Stimulated activated CD4-positive, alpha-beta T cell treated with anti-CD3 and anti-CD28 coated beads, Interleukin-4, amount 100 ng/mL, for 1 hour (primary cell): ENCODE measurements at places on chromosomes 1 and 21.
A peak's percentile ranks its signal among the peaks of the same experiment; 100 is the strongest.

GRCh38 chr1:199151634-199152425, 513.0 kb downstream of the PTPRC start:
- no peak for DNase-seq

GRCh38 chr21:41328660-41329607, 12.3 kb downstream of the FAM3B start:
- DNase-seq, result no peak

DNA sequence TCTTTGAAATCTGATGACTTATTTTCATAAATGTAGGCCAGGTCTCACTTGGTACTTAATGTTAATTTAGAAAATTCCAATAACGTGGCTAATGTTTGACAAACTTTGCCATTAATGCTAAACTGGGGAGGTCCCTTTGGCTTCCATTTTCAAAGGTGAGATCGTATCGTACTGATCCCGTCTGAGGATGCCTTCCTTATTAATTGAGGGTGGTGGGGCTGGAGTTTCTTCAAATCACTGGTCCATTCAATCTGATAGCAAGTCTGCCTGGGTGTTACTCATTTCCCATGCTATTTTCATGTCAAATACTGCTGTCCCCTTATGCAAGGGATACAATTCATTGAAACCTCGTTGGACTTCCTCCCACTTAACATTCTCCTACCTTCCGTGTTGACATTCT, 327.1 kb downstream of the DISC1 start:
- DNase-seq, result no peak

- no peak for DNase-seq
These were observed 33.4 kb upstream of the SLC2A1 start for GRCh38 chr1:42992054-42992571.

DNA sequence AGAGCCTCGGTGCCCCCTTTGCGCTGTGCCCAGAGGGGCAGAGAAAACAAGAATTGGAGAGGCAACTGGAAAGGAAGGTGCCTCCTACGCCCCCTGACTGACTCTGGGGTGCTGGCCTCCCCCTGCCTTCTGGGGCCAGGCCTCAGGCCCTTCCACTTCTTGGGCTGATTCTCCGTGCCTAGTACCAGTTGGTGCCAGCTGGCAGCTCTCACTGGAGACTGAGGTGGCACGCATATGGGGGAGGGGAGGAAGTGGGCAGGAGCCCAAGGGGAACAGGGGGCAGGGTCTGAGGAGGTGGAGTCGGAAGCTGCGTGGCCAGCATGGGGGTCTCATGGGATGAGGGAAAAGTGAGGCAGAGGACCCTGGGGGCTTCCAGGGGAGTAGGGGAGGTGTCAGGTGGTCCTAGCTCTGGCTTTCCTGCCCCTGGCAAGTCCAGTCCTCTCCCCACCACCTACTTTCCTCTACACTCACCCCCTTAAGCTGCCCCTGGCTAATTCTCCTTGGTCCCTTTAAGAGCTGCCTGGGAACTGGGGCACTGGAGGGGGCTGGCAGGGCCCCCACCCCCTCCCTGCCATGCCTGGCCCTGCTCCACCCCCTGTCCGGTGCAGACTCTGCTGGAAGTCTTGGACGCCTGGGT, 6.5 kb upstream of the SEMA4A start:
- DNase-seq, result no peak

DNA sequence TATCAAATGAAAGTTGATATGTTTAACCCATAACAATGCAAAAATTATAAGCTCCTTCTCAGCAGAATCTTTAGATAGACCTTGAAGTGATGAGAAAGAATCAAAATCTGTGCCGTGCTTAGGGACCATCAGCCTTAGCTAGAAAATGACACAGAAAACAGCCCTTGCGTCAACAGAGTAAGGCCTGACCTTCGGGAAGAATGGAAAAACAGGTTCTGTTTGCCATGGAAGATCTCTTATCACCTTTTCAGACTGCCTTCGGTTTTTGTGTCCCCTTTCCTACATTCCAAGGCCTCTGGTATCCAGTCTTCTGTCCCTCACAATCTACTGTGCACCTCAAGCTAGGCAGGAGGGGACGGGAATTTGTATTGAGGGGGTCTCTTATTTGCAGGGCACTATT, 37.6 kb upstream of the DPT start:
- no peak for DNase-seq

DNA sequence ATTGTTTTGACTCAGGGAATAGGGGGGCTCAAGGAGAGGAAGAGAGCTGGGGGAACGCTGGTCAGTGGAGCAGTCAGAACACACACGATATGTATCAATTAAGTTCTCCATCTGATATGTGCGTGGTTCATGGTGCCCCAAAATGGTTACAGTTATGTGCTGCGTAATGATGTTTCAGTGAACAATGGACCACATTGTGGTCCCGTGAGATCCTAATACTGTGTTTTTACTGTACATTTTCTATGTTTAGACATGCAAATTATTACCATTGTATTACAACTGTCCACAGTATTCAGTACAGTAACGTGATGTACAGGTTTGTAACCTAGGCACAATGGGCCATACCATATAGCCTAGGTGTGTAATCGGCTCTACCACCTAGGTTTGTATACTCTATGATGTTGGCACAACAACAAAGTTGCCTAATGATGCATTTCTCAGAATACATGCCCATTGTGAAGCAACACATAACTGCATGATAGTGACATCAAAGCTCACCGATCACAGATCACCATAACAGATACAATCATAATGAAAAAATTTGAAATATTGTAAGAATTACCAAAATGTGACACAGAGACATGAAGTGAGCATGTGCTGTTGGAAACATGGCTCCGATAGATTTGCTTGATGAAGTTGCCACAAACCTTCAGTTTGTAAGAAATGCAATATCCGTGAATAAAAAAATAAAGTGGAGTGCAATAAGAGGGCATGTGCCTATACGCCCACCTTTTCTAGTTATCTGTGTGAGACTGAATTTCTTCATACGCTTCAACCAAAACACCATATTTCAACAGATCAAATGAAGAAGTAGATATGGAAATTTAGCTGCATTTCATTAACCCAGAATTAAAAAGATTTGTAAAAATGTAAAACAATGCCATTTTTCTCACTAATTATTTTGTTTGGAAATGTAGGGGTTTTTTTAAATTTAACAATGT, 14.8 kb upstream of the TMEM54 start:
- no peak for DNase-seq

- DNase-seq, result no peak
These were observed 116.0 kb downstream of the IER5 start for GRCh38 chr1:181204530-181204929.

DNA sequence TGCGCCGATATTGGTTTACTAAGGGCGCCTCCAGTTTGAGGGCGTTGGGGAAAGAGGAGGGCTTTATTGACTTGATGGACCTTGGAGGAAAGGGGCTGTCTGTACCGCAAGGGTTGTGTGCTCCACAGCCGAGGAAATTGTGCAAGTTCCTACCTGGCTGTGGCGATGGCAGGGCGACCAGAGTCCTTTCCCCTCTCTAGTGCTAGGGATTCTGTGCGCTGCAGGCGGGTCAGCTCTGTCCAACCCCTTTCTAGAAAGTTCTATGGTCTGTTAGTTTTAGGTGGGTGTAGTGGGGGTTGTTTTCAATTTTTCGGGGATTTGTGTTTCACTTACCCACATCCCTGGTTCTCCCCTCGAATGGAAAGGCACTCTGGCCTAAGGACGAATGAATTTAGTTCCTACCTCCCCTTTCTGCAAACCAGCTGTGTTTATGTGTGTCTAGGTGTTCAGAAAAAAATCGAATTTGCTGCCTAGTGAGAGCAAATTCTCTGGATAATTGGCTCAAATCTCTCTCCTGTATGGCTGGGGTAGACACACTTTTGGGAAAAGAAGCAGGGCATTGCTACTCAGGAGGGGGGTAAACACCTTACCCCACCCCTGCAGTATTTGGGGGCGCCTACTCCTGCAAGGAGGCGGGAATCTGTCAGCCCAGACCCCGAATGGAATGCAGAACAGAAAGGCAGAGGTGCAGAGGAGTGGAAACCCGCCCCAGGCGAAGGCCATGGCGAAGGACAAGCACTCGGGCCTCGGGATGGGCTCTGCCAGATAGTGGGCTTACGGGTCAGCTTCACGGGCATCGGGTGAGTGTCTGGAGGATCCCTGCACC, 2.0 kb downstream of the DMBX1 start:
- no peak for DNase-seq

- no peak for DNase-seq
These were observed 22.2 kb downstream of the TOMM20 start for GRCh38 chr1:235106457-235106856.

- no peak for DNase-seq
These were observed 448.7 kb downstream of the PTBP2 start for GRCh38 chr1:97170300-97170699.

DNA sequence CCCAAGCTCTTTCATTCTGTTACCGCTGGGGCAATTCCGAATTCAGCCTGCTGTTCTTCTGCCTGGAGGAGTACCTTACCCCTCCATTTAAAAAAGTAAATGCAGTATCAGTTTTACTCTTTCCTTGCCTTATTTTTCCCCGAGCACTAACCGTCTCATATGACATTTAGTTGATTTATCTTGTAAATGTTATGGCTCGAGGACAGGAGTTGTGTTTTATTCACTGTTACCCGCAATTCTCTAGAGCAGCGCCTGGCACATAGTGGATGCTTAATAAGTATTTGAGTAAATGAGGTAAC, 425 bp upstream of the TADA1 start:
- DNase-seq, result no peak

DNA sequence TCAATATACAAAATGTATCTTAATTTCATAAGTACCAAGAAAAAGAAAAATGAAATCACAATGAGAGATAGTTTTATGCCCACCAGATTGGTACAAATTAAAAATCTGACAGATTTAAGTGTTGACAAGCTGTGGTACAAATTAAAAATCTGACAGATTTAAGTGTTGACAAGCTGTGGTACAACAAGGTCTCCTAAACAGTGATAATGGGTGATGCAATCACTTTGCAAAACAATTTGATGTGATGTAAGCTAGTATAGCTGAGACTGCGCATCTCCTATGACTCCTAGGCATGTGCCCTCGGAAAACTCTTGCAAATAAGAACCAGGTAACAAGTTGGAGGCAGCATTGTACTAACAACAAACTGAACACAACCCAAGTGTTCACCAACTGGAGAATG, 100.6 kb downstream of the LPAR3 start:
- no peak for DNase-seq

GRCh38 chr1:87174724-87175245, 153.9 kb upstream of the LMO4 start:
- DNase-seq, result no peak

DNA sequence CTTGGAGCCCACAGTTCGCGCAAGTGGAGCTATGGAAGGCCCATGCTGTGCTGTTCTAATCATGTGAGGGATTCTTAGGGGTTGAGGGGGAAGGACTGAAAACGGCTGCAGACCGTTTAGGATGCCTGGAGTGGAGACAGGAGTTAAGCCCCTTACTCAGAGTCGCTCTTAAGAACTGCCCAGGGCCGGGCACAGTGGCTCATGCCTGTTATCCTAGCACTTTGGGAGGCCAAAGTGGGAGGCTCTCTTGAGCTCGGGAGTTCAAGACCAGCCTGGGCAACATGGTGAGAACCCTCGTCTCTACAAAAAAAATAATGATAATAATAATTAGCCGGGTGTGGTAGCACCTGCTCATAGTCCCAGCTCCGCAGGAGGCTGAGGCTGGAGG, 1.1 kb downstream of the ZNF672 start:
- no peak for DNase-seq

GRCh38 chr1:86396498-86396890, 371 bp upstream of the ODF2L start:
- no peak for DNase-seq

- no peak for DNase-seq
These were observed 35.3 kb upstream of the NFIA start for GRCh38 chr1:61047061-61047460.

- DNase-seq, result no peak
These were observed 64.0 kb upstream of the CHRM3 start for GRCh38 chr1:239322369-239322768.

- DNase-seq, result no peak
These were observed 100.1 kb upstream of the PLXNA2 start for GRCh38 chr1:208344202-208344857.

- DNase-seq, result no peak
These were observed 1.1 kb downstream of the WARS2 start for GRCh38 chr1:119139403-119139802.

GRCh38 chr1:51768971-51769588, 109.4 kb downstream of the NRDC start:
- peak; percentile 5 for DNase-seq

DNA sequence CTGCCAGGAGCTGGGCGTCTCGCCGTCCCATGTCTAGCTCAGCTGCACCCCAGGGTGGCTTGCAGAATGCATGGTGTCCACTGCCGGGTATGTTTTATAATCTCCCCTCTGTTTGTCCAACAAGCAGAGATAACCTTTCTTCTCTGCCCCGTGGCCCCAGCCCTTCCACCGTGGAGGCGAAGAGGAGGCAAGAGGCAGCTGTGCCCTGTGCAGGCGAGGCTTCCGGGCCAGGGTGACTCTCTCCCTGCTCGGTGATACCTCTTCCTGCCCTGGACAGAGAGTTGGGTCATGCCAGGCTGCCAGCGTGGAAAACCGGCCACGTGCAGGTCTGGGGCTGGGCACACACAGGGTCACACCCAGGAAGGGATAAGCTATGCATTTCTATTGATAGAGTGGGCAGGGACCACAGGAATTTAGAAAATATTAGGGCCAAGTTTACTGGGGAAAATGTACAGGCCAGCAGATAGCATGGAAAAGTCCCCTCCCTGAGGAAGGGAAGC, at the start of gene TFF2:
Gene TFF2 (minus strand): TSS at position 68 of the 500 bp plus-strand sequence. CDS start 37 bp downstream, at position 31.
- DNase-seq, result no peak

- no peak for DNase-seq
These were observed 107.0 kb upstream of the CD55 start for GRCh38 chr1:207214453-207214852.

GRCh38 chr1:16067127-16067768, 6.2 kb downstream of the FAM131C start:
- DNase-seq, result no peak

DNA sequence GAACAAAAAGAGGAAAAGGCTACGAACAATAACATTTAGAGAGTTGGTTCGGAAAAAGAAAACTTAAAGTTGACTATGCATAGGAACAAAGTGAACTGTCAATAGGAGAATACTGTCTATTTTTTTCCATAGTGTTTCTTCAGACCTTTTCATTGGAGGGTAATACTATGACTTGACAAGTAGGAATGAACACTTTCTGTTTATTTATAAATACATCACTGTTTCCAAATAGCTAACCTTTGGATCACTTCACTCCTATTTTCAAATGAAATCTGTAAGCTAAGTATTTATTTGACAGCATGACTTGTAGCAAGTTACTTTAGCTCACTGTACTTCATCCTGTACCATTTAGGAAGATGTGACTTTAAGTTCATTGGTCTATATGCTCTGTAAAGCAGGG, 221.3 kb downstream of the COL24A1 start:
- DNase-seq, result no peak

DNA sequence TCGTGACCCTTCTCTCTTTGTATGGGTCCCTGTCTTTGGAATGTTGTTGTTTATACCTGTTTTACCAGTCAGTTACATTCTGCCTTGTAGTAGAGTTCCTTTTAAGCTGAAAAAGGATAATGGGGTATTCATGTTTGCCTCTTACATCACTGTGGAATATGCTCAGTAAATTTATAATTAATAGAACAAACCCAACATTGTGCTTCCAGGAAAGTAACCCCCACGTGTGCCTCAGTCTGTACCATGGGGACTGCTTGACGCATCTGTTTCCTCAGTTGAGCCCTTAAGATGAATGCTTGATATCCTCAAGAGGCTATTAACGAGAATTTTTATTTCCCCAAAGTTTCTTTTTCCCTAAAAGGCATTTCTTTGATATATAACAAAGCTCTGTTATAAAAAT, 73.4 kb downstream of the ST6GALNAC3 start:
- no peak for DNase-seq

GRCh38 chr1:44803312-44804095, 3.3 kb downstream of the PLK3 start:
- peak; percentile 12 for DNase-seq
